ENCODE measurements at places on chromosomes 1 and 21. TPM values are rescaled to one million over a fixed set of nuclear protein-coding genes. Genes with fewer than 3 reads are reported as not detected.

Gene KCNT2
- polyA plus RNA-seq: not detected

Gene TMEM51
- 1.2 TPM for polyA plus RNA-seq

Gene EXOC8
- polyA plus RNA-seq: 3.1 TPM

Gene FAM167B
- polyA plus RNA-seq: not detected

Gene CLDN17
- polyA plus RNA-seq: not detected

Gene LEMD1
- polyA plus RNA-seq: not detected

Gene RGS13
- polyA plus RNA-seq: not detected

Gene CACNA1S
- not detected for polyA plus RNA-seq

Gene RAB42
- polyA plus RNA-seq: 0.23 TPM

Gene TPM3
- polyA plus RNA-seq: 1,159 TPM
